Esophagus squamous epithelium (tissue), 5 donors: ENCODE measurements at places on chromosomes 1 and 21.

- no peak for DNase-seq
Measured at GRCh38 chr21:44789880-44790279, 11.7 kb downstream of the UBE2G2 start.

DNA sequence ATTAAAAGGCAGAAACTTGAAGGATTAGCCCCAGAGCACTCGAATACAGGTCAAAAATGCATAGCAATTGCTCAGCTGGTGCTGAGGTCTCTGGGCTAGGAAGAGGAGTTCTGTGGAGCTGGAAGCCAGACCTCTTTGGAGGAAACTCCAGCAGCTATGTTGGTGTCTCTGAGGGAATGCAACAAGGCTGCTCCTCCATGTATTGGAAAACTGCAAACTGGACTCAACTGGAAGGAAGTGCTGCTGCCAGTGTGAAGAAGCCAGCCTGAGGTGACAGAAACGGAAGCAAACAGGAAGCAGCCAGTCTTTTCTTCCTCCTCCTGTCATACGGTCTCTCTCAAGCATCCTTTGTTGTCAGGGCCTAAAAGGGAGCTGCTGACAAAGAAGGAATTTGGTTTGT lies 233.4 kb upstream of the FGGY start:
- DNase-seq: no peak

GRCh38 chr1:40860706-40861223 lies 1.4 kb downstream of the CITED4 start:
- DNase-seq: no peak

DNA sequence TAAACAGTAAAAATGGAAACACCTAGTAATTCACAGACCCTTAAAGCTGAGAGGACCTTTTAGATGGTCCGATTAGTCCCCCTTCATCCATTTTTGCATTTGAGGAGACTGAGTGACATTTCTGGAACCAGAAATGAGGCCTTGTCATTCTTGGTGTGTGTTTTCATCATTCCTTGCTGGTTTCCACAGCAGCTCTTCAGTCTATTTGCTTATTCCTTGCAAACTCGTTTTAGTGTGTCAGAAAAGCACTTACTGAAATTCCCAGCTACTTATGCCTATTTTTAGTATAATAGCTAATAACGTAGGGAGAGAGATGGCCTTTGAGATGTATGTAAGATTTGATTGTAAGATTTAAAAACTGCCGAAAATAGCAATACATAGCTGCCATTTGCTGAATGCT lies 70.9 kb downstream of the VPS13D start:
- DNase-seq: no peak

DNA sequence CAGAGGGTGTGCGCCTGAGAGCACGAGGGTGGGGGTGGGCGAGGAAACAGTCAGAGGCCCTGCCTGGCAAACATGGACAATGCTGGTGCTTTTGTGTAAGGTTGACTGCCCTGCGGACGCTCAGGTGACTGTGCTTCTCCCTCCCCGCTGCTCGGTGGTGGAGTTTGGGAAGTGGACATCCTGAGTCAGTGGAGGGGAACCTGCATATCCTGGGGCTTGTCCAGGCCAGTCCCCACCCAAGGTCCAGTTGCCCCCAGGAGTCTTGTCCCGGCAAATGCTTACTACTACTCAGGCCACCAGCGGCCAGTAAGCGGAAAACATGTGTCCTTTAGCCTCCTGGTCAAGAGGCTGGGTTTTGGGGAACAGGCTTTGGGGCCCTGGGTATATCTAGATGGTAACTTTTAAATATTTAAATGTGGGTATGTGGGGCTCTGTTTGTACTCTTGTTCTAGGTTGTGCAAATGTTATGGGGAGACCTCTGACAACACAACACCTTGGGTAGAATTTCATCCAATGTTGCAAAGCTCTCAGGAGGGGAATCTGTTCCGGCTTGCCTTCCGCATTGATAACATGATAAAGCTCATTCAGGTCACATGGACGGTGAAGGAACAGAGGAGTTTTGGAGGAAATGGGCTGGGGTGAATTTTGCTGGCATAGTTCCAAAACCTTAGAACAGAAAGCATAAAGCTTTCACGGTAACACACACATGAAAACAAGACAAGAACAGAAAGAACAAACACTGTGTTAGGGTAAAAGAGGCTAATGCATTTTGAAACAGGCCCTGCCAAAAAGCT lies 364.9 kb downstream of the PRDM2 start:
- no peak for DNase-seq

DNA sequence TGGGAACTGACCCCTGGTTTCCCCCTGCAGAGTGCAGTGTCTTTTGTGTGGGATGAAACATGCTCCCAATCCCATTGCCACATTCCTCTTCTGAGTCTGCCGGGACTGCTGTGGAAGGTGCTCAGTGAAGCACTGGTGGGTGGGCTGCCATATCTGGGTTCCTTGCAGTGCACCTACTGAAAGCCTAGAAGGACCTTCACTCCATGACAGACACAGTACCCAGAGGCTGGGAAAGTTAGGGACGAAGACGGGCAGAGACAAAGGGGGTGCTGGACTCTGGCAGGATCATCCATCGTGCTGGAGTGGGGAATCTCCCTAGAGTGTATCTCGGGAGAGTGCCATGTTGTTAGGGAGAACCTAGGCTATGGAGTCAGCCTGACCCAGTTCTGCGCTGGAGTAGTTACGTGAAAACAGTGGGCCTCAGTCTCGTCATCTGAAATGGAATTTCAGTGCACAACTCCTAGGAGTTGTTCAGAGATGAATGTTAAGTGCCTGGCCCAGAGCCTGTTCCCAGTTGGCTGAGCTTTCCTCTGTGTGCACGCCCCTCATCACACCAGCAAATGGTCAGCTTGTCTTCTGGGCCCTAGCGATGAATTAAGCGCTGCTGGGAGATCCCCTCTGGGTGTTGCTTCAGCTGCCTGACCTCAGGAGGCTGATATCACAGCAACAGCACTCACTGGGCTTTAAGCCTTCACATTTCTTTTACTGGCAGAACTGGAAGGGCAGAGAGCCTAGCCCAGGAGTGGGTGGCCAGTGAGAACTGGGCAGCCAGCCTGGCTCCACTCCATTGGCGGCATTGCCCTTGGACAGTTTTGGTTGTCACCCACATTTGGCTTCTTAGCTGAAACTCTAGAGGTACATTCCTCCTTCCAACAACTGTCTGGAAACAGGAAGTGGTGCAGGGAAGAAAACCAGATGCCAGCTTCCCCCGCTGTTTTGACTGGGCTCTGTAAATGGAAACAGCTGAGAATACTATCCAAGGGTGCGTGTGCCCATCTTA lies 479.8 kb upstream of the VAMP3 start:
- no peak for DNase-seq

DNA sequence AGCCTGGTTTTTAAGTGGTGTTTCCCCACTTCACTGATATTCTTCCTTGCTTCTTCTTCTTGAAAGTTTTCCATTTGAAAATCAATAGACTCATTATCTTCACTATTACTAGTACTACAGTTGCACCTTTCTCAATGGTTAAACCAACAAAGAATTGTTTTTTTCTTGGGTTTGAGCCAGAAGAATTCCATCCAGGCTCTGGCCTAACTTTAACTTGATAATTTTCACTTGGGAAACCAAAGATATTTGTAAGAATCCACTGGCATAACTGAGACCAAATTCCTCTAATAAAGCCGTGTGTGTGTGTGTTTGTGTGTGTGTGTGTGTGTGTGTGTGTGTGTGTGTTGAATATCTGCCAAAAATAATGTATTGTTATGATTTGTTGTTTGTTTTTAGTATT lies 103.2 kb downstream of the SGIP1 start:
- DNase-seq: no peak

GRCh38 chr1:224594360-224594759 lies 21.8 kb upstream of the CNIH3 start:
- DNase-seq: no peak

- DNase-seq: no peak
Measured at GRCh38 chr1:175089136-175089718, 21.6 kb downstream of the TNN start.

- no peak for DNase-seq
Measured at GRCh38 chr1:125119024-125119441, 3934.3 kb downstream of the SRGAP2C start.

GRCh38 chr21:42703136-42703908 lies 49.9 kb downstream of the PDE9A start:
- DNase-seq: no peak

- DNase-seq: no peak
Measured at GRCh38 chr21:26966649-26967061, 233 bp downstream of the ADAMTS5 start.

DNA sequence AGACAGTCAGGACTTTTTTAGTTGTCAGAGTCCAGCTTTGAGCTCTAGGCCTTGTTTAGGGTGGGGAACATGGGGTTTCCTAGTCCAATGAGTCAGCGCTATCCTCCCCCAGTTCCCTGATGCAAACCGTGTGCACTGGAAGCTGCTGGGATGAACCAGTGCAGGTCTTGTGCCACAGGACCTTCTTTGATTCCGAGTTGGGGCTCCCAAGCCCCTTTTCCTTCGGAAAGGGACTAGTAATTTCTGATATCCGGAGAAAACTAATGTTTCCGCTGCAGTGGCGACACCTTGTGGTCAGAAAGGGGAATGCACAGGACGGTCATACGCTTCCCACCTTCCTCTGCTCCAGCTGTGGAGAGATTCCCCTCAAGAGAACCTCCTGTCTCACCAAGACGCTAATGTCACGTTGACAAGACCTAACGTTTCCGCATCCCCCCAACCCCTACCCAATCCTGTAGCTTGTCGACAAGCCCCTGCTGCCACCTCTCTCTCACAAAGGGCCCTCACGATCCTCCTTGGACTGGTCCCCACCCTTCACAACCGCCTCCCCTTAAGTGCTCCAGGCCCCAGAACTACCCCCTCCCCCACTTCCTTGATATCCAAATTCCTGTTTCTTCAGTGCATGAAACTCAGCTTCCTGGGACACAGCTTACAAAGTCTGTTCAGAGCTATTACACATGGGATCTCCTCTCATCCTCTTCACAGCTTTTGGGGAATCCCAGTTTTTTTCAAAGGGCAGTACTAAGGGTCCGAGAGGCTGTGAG lies 30.9 kb downstream of the GPA33 start:
- DNase-seq: no peak

DNA sequence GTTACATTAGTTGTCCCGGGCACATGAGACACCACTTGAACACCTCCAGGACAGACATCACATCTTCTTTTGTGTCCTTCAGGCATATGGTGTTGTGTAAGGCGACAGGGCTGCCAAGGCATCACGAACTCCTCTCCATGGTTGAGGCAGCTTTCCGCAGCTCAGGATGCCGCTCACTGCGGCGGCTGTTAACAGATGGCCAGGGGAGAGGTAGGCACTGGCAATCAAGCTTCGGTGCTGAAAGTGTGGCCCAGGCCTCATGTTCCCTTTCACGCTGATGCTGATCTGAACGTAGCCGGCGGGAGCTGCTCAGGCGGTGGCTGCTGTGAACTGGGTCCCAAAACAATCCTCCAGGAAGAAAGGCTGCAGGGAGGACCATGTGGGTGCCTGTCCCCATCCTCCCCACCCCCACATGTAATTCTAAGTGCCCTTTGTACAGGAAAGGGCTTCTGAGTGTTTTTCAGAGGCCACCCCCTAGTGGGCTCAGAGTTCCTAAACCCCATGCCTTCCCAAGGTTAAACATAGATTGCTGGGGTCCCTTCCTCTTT lies 287.1 kb upstream of the AJAP1 start:
- no peak for DNase-seq

DNA sequence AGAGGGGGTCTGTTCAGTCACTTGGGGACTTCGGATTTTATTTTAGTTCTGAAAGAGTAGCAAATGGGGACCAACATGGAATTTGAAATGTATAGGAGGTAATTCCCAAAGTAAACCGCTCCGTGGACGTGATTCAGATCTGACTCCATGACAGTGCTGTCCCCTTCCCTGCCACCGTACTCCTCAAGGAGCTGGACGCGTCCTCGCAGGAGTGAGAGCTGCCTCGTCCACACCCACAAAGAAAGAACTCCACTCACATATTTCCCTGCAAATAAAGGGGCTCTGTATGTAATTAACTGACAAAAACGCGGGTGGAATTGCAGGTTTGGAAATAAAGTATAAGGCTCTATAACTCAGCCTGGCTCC lies 183.6 kb downstream of the ETS2 start:
- no peak for DNase-seq

DNA sequence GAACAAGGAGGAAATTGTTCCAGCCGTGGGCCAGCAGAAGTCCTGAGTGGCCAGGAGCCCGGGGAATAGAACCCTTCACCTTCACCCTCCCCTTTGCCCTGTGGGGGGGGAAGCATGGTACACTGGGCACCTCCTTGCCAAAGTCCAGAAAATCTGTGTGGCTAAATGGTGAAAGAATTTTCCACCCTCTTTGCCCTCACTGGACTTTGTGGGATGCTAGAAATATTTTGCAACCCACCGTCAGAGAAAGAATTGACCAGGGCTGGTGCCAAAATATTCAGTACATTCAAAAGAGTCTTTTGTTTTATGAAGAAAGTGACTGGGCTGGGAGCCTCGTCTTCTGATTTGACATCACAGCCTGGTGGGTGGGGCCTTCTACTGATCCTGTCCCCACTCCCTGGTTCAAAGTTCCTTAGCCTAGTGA lies 14.6 kb downstream of the NFASC start:
- no peak for DNase-seq

GRCh38 chr1:3691421-3692204 lies 39.3 kb downstream of the TP73 start:
- no peak for DNase-seq
